ENCODE measurements at places on chromosomes 4 and X.

- DNase-seq = no peak
These were observed 6.9 kb upstream of the HELT start for GRCh38 chr4:185011408-185011807.

DNA sequence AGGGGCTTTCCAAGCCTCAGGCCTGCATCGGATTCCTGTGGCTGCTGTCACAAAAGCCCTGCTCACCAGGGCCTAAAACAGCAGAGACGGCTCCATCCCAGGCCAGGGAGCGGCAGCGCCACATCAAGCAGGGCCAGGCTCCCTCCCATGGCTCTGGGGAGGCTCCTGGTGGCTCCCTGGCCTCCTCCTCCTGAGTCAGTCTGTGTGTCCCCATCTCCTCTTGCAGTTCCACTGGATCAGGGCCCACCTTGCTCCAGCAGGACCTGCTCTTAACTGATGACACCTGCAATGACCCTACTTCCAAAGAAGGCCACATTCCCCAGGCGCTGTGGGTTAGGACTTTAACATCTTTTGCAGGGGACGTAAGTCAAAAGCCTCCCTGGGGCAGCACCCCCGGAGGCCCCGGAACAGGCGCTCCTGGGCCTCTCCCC lies 51.9 kb downstream of the CPZ start:
- DNase-seq = no peak

GRCh38 chr4:80125252-80126177 lies 52.5 kb upstream of the ANTXR2 start:
- peak; percentile 2 for DNase-seq

DNA sequence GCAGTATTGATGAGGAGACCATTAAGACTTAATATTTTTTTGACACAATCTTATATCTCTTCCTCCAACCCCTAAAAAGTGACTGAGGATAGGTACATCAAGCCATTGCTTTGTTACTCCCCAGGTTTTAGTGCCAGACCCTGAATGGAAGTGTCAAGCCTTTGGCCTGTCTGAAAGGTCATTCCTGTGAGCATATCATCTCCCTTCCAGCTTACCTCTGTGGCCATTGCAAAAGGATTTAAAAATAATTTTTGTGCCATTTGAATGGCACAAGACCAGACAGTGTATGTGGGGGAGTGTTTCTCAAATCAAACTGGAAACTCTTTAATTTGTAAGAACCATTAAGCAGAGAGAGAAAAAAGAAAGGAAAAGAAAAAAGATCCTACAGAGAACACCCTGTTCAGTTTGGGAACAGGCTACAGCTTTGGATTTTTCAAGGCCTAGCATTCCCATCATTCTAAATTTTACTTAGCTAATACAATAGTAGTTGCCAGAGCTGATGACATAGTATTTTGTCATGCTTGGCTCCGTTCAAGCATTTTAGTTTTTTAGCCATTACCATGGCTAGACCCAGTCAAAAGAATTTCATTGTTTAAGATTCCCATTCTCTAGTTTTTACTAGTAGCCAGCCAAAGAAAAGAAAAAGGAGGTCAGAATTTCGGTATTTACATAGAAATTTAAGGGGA lies 49.6 kb downstream of the HPF1 start:
- no peak for DNase-seq

GRCh38 chrX:40040686-40041461 lies 56.9 kb downstream of the BCOR start:
- DNase-seq = no peak

- no peak for DNase-seq
These were observed 453.9 kb downstream of the PDHA2 start for GRCh38 chr4:96293806-96294205.

DNA sequence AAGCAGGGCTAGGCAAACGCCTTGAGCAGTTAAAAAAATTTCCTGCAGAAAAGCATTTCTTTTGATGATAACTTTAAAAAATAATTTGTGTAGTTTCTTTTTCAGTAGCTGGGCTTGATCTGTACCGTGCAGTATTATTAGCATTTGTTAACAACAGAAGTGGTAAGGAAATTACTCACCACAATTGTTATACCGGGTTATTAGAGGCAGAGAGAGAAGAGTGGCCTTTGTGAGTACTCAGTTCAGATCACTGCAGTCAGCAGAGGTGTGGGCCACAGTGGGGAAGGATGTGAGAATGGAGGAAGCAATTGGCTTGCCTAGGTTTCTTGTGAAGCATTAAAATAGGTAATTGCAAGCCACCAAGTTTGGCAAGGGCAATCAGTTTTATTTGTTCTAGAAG lies 14.3 kb upstream of the IL21 start:
- DNase-seq = no peak

- no peak for DNase-seq
These were observed 60.9 kb downstream of the NPY5R start for GRCh38 chr4:163404580-163404979.

- DNase-seq = no peak
These were observed 1489.8 kb downstream of the STIM2 start for GRCh38 chr4:28350485-28350884.

GRCh38 chrX:24395775-24396174 lies 35.3 kb downstream of the SUPT20HL1 start:
- peak; percentile 2 for DNase-seq

- DNase-seq = no peak
These were observed 89.5 kb downstream of the AASDH start for GRCh38 chr4:56297776-56298175.

- DNase-seq = no peak
These were observed 121.6 kb upstream of the FAT1 start for GRCh38 chr4:186845137-186845842.

DNA sequence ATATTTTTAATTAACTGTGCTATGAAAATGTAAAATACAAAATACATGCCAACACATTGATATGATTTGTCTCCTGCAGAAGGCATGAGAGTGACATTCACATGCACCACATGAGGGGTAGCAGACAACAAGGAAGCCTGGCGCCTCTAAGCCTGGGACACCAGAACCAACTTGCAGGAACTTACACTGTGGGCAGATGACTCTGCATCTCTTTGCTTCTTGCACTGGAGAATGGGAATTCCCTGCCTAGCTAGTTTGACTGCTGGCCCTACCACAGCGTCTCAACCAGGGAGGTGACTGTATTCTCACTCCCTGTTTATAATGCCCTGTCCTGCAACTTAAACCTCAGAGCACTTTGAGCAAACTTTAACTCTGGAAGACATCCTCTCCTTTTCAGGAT lies 40.5 kb downstream of the PAGE2 start:
- no peak for DNase-seq

DNA sequence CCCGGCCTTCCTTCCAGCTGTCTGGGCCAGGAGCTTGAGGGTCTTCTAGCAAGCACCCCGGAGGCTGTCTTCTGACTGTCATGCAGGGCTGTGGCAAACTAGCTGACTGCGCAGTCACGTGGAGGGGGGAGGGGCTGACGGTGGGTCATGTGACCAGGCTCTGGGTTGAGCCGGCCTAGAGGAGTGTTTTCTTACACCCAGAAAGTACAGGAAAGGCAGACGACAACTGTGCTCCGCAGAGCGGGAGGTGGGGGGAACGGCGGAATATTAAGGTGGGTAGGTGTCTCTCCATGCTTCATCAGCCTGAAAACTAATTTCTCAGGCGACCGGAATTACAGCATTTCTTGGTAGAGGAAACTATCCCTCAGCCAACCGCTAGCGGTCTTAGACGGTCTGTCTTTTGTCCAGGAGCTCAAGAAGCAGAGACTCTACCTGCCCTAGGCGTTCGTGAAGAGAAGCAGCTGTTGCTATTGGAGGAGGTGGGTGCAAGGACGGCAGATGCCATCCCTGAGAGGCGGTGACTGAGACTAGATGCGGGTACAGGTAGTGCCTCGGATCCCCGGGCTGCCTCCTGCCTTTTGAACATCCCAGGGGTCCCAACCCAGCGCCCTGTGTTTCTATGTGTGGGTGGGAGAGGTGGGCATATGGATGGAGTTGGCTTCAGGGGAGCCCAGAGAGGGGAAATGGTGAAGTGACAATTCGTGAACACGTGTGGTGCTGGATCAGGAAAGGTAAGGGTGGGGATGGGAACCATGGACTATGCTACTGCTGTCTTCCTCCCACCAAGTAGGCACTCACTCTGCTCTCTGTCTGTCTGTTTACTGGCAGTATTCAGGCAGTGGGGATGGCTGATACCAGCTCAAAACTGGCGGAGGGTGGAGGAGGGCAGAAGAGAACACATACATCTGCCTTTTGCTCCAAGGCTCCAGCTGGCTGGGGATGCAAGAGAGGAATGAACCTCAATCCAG lies 8.8 kb downstream of the GPRASP1 start:
- peak; percentile 58 for DNase-seq

DNA sequence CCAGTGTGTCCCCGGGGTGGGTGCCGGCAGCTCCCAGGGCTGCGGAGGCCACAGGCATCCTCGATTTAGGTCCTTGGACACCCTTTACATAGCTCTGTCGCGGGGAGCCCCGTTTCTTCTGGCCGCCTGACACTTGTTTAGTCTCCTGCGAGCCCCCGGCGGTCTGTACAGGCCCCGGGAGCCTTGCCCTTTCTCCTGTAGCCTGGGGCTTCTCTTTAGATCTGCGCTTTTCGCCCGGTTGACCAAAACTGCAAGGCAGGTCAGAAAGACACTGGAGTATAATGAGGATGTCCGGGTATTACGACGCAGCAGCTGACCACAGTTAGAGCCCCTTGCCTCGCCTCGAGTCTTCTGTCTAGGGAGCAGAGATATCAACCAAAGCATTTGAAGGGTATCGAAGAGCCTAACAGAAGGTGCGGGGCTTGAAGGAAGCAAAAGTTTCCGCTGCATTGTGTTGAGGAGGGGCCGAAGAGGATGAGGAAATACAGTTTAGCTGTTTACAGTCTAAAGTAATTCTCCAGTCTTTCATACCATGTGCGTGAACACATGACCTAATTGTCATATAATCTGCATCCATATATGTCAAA lies 479 bp downstream of the BRCC3 start:
- no peak for DNase-seq

DNA sequence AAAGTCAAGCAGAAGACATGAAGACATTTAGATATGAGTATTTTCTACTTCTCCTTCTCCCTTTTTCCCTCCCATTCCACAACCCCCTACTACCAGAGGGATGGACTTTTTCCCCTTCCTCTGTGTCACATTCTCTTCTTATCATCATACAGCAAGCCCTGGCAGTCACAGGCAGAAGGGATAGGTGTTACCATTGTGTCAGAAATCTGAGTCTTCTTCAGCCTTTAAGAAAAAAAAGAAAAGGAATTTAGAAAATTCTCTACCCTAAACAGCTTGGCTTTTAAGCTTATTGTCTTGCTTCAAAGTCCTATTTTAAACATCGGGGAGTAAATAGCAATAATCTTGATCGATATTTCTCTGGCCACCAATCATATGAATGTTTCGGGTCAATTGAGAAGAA lies 30.9 kb upstream of the ADH1C start:
- no peak for DNase-seq

DNA sequence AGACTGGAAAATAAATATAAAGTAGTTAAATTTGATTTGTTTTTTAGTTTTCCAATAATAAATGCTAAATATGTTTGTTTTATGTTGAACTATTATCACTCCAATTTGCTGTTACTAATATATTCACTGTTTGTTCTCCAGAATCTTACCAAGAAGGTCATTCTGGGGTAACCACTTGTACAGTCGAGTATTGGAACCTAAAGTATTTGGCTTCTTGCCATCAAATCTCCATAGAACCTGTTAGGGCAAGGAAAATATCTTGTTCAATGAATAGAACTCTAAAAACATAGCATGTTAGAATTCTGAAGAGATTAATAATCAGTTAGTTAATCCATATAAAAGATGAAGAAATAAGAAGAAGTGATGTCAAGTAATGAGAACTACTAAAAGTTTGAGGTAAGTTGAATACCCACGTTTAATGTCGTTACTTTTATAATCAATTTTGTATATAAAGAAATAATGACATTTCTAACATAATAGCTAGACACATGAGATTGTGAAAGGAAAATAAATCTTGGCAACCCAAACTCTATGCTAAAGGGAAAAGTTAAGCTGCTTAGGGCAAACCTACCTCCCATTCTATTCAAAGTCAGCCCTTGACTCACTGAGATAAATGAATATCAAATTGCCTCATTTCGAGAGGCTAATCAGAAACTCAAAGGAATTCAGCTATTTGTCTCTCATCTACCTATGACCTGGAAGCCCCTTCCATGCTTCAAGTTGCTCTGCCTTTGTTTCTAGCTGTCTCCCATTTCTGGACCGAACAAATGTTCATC lies 15.3 kb downstream of the UGT2B15 start:
- DNase-seq = no peak

DNA sequence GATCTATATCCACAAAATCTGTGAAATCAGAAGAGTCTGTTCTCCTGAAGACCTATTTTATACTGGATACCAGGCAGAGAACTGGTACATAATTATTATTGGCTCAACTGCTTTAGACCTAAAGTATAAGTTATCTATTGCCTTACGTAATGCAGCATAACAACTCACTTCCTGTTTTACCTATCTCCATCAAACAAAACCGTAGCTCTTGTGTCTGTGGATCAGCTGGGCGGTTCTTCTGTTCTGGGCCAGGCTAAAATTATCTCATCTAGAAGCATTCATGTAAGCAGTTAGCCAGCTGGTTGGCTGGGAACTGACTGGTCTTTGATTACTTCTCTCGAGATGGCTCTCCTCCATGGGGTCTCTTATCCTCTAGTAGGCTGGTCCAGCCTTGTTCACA lies 57.8 kb downstream of the PPP1R2C start:
- DNase-seq = no peak

DNA sequence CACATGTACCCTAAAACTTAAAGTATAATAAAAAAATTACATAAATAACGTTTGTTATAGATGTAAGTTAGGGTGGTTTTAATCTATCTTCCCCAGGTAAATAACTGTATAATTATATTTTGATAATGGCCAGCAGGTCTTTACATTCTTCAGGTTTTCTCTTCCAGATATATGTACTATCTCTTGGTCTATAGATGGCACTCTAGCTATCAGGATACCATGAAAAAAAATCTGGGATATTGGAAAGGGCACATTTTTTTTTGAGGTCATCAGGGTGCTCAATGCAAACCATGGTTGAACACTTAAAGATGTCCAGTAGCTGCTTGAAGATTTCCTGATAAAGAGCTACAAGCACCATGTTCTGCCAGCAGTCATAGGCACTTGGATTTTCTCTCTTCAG lies 15.6 kb upstream of the ADH4 start:
- no peak for DNase-seq

DNA sequence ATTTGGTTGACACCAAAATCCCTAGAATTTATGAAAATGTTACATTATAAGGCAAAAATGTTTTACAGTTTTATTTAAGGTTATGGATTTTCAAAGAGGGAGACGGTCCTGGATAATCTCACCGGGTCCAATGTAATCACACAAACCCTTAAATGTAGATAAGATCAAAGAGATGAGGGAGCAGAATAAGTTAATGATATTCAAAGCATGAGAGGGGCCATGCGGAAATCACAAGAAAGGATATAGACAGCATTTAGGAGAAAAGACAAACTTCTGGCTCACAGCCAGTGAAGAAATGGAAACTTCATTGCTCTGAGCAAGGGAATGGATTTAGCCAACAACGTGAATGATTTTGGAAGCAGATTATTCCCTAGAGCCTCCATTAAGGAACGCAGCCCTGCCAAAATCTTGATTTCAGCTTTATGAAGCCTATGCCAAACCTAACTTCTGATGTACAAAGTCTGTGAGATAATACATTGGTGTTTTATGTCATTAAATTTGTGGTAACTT lies 684.4 kb upstream of the GNPDA2 start:
- DNase-seq = no peak

Data from activated T-helper 1 cell treated with anti-CD3 and anti-CD28 coated beads, Interleukin-2, amount 50 U/mL, for 16 hours (primary cell).